CD4-positive, alpha-beta T cell treated with Interferon gamma for 1 hour (primary cell): ENCODE measurements at places on chromosomes 1 and 21.

DNA sequence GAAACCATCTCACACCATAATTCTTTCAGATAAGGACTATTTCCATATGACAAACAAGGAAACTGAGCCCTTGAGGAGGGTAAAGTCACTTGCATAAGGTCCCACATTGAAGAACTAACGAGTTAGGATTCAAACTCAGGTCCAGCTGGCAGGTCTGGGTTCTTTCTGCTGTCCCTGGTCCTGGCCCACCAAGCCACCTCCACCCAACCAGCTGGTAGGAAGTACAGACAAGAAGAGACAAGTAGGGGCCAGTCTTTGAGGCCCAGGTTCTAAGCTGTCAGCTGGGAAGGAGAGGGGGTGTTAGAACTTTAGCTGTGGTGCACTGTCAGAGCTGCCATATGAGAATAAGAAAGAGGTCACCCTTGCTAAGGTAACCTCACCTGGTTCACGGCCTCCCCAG lies 188.6 kb downstream of the TRABD2B start:
- no peak for DNase-seq

- peak; percentile 62 for DNase-seq
Measured at GRCh38 chr1:181189691-181190363, 101.3 kb downstream of the IER5 start.

DNA sequence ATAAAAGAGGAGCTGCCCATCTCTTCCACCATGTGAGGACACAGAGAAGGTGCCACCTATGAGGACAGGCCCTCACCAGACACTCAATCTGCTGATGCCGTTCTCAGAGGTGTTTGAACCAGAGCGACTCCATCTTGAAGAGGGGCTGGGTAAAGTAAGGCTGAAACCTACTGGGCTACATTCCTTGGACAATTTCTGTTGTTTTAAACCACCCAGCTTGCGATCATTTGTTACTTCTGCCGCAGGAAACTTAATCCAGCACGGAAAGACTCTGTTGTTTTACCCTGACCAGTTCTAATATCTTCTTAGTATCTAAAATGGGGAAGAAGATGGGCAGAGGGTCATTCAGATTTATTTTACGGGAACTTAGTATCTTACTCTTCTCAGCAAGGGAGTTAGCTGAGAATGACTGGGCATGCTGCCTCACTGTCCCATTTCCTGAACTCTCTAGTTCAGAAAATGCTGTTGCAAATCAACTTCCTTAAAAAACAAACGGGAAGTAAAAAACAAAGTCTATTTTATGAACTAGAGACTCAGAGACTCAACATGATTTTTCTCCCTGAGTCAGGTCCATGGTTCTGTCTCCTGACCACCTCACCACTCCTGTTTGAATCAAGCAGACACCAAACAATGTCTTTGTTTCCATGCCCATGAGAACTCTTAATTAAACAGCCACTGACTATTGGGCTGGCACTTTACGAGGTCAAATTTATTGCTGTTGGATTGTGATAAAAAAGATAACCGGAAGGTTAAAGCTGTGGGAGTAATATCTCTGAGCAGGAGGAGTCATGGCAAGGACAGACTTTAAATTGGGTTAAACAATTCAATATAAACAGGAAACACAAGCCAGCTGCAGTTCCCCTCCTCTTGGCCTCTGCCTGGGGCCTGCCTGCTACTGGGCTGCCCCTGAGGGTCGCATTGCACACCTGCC lies 23.8 kb upstream of the IFNAR1 start:
- DNase-seq = peak; percentile 66

- no peak for DNase-seq
Measured at GRCh38 chr1:118861216-118861615, 126.9 kb downstream of the TBX15 start.

DNA sequence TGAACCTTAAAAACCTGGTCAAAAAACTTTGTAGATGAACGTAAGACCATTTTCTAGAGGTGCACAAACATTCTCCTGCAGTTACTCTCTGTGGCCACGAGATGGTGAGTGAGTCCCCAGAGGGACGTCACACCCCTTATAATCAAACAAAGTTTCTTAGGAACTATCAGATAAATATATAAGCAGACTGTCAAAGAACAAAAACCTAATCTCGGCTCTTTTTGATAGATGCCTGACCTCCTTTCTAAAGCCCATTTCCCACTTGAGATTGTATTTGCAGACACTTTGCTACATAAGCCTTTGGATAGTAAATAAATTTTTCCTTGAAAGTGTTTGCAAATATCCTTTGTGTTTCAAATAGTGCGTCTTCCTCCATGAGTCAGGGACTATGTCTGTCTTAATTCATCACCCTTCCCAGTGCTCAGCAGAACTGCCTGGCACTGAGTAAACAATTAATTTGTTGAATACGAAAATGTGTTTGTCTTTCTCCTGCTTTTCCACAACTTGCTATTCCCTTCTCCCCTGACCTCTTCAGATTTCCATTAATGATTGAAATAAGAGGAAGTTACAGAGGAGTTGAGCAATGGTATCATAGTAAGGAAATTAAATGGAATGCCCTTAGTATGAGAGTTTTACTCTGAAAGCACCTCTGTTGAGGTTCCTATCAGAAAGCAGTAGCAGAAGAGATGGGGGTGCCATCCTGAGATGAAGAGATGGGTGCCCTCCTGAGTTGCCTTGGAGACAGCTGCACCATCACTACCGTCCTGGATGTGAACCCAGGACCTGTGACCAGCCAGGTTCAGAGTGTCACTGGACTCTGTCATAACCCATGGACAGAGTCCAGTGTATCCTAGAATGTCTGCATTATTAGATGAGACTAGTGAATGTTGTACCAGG lies 57.8 kb upstream of the RAVER2 start:
- DNase-seq = no peak

GRCh38 chr1:53328541-53329499 lies 950 bp upstream of the LRP8 start:
- no peak for DNase-seq

GRCh38 chr1:95991787-95992520 lies 729.6 kb upstream of the PTBP2 start:
- no peak for DNase-seq

GRCh38 chr1:234722904-234723720 lies 113.1 kb upstream of the IRF2BP2 start:
- DNase-seq = peak; percentile 61

GRCh38 chr1:36034692-36035091 lies 49.2 kb upstream of the TEKT2 start:
- no peak for DNase-seq

DNA sequence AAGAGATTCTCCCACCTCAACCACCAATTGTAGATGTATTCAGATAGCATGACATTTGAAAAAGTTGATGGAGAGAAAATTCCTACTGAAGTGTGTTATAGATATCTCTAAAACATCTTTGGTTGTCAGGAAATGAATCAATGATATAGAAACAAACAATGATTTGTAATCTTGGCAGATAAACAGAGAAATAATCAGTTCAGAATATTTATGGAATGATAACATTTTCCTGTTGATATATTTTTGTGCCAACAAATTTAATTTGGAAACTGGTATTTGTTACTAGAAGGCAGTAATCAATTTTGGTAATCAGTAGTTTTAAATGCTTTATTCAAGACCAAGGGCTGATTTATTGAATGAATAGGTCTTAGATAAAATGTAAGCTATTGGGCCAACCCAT lies 695.6 kb downstream of the USP25 start:
- DNase-seq = no peak

DNA sequence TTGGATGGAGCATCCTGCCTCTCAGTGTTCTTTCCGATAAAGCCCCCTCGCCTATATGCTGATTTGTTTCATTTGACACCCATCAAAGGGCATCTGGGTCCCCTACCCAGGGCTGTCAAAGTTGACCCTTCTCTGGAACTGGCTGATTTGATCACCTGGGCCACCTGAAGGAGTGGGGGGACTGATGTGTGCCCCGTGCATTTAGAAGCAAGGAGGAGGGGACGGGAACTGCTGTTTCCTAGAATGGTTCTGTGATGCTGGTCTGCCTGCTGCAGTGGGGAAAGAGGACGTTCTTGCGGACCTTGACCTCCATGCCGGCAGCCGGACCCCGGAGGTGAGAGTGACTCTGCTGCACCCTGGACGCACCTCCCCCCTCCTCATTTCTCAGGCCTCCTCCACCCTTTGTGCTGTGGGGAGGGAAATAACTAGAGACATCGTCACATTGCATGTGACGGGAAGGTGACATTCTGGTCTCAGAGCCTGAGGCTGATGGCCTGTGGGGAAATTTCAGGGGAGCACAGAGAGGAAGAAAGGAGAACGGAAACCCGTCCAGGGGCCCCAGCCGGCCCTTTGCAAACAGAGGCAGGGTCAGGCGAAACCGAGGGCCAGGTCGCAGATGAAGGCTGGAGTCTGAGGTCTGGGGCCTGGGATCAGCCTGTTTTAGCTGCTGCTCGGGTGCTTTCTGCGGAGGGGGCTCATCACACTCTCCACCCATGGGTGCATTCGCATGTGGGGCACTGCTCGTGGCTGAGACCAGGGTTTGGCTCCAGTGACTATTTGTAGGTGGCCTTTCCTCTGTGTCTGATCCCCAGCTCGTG lies 25.7 kb downstream of the CRYAA start:
- no peak for DNase-seq

GRCh38 chr1:238653693-238654321 lies 732.6 kb upstream of the CHRM3 start:
- DNase-seq = no peak

- DNase-seq = no peak
Measured at GRCh38 chr1:41238311-41238988, 3.7 kb downstream of the SCMH1 start.

DNA sequence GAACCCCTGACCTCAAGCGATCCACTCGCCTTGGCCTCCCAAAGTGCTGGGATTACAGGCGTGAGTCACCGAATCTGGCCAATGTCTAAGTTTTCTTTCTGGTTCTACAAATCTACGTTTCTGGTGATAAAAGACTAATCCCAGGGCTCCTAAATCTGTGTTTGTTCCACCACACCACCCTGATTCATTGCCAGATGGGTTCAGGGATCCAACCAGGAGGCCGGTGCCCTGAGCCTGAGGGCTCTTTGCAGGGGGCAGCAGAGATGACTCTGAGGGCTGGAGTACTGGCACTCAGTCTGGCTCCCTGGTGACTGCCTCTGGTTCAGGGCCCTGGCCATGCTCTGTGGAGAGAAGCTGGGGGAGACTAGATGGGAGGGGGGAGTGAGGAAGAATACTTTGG lies 10.5 kb upstream of the OPRD1 start:
- DNase-seq = no peak

DNA sequence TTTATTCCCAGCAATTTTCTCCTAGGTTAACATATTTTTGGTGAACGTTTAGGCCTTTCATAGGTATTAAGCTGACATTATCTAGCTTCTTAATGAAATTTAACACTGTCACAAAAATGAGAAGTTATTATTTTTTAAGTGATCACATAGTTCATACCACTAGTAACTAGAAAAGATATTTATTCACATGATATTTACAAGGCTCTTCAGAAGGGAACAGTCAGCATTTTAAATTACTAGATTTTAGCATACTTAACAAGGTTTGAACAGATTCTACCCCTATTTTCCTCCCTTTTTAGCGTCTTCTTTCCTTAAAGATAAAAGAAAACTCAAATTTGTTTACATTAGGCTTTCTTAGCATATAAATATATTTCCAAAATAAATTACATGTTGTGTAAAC lies 65.5 kb upstream of the B3GALT2 start:
- DNase-seq = no peak

- DNase-seq = no peak
Measured at GRCh38 chr1:100358210-100358609, 5.9 kb downstream of the CDC14A start.

DNA sequence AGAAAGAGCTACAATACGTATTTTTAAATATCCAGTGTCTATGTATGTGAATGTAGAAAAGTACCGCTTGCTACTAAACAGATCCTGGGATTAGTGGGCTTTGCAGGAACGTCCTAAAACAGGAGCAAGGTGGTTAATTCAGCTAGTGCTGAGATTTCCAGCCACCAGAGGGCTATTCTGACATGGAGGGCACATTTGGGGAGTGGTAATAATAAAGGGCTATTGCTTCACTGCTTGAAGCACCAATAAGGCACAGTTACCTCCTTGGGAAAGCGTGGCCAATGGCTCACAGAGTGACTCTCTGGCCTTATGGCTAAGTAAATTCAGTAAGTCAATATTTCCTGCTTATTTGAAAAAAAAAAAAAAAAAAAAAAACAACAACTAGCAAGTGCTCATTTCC lies 152.4 kb downstream of the GABPA start:
- DNase-seq = no peak

DNA sequence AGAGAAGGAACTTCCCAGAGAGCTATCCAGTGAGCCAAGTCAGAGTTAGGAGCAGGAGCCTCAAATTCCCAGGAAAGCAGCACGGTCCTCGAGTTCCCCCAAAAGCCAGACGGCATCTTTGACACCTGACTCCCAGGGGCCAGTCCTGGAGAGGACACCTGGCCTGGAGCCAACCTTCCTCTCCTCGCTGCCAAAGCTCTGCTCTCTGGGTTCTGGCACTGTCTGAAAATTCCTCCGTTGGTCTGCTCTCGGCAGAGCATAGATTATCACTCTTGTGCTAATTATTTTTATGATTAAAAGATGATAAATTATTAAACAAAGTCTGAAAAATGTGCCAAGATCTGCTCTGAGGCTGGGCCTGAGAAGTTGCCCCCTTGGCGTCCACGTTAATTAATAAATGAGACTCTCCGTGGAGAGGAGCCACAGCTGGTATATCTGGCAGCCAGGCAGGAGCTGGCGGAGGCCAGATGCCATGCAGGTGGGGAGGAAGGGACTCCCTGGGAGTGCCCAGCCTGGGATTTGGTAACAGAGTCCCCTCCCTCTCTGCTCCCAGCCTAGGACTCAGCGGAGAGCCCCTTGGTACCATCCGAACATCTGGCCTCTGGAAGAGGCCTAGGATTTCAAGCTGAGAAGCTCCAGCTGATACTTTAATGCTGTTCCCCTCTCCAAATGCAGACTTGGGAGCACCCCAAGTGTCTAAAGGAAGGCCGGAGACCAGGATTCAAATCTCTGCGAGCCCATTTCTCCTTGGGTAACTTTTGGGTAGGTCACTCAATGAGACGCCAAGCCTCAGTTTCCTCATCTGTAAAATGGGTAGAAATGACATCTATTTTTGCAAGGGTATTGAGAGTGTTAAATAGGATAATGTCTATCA lies 163.7 kb upstream of the POU3F1 start:
- no peak for DNase-seq

GRCh38 chr1:54490361-54491248 lies 57.4 kb upstream of the ACOT11 start:
- DNase-seq = no peak
